ENCODE measurements at places on chromosomes 6 and 20.

- DNase-seq: no peak
Observed at GRCh38 chr6:144063246-144063743, 32.1 kb downstream of the SF3B5 start.

DNA sequence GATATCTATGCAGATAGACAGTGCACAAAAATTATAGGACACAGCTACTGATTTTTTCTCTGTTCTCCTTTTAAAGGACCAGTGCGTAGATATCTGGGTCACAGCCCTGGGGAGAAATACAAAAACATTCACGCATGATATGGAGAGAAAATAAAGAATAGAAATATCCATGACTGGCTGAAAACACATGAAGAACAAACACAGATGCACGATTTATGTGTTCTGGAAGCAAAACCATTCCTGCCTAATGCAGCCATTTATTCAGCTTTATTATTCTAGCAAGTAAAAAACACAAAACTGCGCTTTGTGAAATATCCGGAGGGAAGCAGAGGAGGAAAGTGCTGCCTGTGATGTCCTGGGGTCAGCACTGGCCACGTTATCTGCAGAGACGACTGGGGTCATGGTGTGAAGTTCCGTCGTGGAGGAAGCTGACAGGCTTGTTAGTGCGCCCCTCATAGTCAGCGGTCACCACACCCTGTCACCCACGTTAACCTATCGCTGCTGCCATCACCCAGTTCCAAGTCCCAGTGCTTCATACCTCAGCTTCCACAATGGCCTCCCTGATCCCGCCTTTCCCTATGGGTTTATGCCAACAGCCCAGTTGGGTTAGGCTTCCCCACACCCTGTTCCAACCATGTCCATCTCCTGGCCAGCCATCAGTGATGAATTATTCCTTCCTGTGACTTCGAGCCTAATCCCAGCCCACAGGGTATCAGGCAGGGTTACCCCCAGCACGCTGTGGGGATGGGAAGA is 86.6 kb upstream of the RPS6KA2 start:
- DNase-seq: no peak

GRCh38 chr6:15340105-15340601 is 94.3 kb downstream of the JARID2 start:
- DNase-seq: no peak

GRCh38 chr20:23094213-23094896 is 8.2 kb upstream of the CD93 start:
- no peak for DNase-seq

- DNase-seq: no peak
Observed at GRCh38 chr6:99668036-99668705, 61.5 kb downstream of the PRDM13 start.

DNA sequence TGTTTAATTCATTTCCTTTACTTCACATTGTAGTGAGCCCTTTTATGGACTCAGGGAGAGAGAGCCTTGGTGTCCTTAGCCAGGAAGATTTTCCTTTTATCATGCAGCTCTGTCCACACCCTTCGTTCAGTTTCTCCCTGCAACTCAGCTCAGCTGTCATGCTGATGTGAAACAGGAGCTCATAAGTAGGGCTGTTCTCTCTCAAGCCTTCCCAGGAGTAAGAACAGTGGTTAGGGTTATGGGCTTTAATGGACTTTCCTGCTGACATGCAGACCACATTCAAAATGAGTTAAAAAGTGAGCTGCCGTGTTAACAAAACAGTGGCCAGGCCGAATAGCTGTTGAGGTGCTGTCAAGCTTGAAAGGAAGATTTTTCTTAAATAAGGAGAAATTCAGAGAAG is 104.1 kb downstream of the BCKDHB start:
- peak; percentile 70 for DNase-seq

GRCh38 chr6:45507186-45507585 is 129.5 kb upstream of the SUPT3H start:
- DNase-seq: no peak

GRCh38 chr6:168837254-168838036 is 396.5 kb downstream of the SMOC2 start:
- DNase-seq: no peak

GRCh38 chr20:43007525-43007924 is 182.2 kb downstream of the PTPRT start:
- DNase-seq: no peak

GRCh38 chr6:119329794-119330180 is 19.8 kb downstream of the MAN1A1 start:
- DNase-seq: no peak

GRCh38 chr20:6173481-6173880 is 50.7 kb upstream of the FERMT1 start:
- no peak for DNase-seq

- no peak for DNase-seq
Observed at GRCh38 chr6:139728876-139729427, 354.5 kb upstream of the CITED2 start.

DNA sequence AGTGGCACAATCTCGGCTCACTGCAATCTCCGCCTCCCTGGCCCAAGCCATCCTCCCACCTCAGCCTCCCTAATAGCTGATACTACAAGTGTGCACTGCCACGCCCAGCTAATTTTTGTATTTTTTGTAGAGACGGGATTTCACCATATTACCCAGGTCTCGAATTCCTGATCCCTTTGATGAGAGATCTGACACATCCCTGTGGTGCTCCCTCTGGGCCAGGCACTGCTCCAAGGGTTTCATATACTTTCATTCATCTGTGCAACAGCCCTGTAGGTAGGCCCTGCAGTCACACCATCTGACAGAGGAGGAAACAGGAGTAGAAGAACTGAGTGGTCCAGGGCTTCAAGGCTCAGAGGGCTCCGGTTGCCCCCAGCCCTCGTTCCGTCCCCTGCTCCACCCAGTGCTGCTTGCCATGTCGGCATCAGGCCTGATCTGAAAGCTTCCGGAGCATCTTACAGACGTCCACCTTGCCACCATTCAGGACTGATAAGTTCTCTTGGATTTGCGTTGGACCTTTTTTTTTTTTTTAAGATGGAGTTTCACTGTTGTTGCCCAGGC is 3.3 kb downstream of the ZGPAT start:
- DNase-seq: no peak

DNA sequence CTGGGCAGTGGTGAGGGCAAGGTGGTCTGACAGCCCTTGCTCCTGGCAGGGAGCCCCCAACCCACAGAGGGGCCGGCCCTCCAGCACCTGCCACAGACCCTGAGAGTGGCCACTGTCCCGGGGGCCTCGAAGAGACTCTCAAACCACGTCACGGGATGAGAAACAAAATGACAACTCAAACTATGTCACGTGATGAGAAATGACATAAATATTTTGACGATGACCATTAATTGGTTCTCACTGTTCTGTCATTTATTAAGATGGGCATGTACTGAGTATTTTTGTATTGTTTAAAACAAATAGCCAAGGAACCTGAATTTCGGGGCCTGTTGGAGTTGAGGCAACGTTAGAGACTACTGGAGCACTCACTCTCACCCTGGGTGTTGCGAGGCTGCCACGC is 135.5 kb downstream of the WDR27 start:
- no peak for DNase-seq

DNA sequence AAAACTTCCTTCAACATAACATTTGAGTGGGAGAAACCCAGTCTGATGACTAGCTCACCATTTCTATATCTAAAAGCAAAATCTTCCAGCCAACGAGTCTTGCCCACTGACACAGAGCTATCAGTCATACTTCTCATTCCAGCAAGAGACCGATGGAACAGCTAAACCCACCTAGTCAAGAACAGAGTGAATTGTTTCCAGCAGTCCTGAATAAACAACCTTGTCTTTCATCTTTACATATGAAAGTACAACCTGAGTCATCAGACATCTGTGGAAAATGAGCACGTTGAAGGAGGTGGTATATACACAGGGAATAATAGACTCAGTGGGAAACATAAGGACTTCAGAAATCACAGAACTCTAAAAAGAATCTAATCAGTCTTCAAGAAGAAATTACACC is 23.8 kb downstream of the NRSN1 start:
- no peak for DNase-seq

GRCh38 chr6:161356167-161356854 is 82.5 kb upstream of the AGPAT4 start:
- no peak for DNase-seq

DNA sequence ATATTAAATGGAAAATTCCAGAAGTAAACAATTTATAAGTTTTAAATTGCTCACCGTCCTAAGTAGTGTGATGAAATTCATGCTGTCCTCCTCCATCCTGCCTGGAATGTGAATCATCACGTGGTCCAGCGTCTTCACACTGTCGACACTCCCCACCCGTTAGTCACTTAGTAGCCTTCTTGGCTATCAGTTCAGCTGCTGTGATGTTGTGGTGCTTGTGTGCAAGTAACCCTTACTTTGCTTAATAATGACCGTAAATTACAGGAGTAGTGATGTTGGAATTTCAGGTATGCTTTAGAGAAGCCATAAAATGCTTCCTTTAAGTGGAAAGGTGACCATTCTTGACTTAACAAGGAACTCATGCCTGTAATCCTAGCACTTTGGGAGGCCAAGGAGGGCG is 25.2 kb downstream of the RIOK1 start:
- DNase-seq: no peak

DNA sequence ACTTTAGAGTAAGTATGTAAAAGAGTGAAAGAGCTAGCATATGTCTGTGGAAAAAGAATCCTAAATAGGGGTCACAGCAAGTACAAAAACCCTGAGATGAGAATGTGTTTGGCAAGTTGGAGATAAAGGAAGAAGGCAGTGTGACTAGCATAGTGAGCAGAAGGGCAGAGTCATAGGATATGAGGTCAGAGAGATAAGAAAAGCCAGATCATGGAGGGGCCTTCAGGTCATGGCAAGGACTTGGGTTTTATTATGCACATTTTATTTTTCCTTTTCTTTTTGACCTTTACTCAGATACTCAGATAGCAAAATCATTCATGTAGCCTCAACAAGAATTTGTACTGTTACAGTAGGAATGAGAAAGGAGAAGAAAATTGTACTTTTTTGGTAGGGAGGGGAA is 138.0 kb downstream of the GJA1 start:
- DNase-seq: no peak
